ENCODE measurements at places on chromosomes 2 and 18.

DNA sequence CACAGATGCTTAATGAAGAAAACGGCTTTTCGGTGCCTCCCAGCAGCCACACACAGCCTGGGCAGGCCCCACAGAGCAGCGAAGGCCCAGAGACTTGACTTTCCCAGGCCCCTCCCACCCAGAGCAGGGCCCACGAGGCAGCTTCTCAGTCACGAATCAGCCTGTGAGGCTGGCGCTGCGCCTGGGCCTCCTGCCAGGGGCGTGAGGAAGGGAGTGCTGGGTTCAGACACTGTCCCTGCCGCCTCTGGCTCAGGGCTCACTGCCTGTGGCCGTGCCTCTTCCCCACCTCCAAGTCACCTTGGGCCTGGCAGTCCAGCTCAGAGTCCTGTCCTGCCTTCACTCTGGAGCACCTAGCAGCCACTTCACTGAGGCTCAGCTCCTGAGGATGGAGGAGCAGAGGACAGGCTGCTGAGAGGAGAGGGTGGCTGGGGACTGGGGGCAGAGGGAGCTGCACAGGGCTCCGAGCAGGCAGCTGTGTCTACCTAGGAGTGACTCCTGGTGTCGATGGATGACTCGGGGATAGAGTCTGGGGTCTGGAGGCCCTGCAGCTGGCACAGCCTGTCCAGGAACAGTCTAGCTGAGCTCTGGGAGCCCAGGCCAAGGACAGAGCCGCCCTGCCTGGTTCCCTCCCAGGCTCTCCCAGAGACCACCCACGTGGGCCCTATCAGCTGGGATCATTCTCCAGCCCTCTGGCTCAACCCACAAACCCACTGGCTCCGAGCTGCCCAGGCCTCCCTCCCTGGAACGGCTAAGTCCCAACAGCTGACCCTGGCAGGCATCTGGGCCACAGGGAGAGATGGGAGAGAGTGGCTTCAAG lies 36.4 kb upstream of the FOSL2 start:
- no peak for DNase-seq

DNA sequence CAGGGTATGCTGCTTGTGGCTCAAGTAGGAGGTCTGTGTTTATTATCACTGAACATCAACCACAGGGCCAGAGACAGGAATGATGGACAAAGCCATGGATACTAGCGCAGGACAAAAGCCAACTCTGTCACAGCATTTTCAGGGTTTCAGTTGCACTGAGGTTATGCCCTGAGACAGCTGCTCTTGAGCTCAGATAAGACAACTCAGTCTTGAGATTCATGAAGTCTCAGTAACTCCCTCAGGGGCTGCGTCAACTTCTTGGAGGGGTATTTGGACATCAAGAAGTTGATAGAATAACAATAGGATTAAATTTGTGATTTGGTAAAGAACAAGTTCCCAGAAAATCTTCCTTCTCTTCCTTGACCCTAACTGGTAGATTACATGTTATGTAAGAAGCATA lies 287.0 kb upstream of the SLC14A2 start:
- DNase-seq: no peak

- no peak for DNase-seq
Observed at GRCh38 chr2:100520224-100520623, 42.6 kb upstream of the PDCL3 start.

DNA sequence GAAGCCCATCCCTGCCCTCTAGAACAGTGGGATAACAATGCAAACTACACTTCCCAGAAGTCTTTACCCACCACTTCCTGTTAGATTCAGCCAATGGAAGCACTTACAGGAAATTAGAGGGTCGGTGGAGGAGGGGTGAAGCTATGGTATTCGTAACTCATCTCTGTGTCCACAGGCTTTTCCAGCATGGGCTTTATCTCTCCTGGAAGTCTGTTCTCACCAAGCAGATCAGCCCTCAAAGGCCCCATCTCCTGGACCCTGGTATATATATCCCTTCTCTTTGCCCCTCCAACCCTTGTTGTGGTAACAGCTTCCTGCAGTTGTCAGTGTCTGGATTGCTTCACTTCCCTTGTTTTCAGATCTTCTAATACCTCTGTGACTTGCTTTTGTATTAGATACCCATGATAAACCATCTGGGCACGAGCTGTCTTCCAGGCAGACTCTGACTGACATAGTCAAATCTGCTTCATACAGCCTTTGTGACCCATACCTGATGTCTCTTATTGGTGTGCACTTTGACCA lies 475.0 kb upstream of the POU3F3 start:
- peak; percentile 23 for DNase-seq

DNA sequence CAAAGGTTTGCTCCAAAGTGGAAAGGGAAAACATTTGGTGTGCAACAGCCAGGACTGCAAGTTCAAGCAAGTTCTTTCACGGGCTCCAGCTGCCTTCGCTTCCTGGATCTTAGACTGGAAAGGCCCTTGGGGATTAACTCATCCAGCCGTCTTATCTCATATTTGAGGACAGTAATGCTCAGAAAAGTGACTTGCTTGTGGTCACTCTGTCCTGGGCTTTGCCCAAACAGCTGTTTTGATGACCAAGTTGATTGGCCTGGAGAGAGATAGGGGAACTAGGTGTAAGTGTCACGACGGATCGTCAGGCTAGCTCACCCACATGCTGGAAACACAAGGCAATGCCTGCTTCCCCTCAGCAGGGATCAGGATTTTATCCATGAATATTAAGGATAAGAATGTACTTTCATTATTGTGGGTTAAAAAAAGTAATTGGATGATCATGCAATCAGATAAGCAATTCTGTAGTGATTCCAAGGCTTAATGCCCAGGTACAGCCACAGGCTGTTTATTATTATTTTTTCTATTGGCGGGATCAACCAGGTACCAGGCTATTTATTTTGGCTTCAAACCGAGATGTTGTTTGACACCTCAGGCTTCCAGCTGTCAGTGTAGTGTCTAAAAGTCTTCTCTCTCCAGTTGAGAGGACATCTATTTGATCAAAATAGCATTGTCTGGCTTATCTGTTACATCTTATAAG lies 162.5 kb upstream of the EPAS1 start:
- DNase-seq: no peak

DNA sequence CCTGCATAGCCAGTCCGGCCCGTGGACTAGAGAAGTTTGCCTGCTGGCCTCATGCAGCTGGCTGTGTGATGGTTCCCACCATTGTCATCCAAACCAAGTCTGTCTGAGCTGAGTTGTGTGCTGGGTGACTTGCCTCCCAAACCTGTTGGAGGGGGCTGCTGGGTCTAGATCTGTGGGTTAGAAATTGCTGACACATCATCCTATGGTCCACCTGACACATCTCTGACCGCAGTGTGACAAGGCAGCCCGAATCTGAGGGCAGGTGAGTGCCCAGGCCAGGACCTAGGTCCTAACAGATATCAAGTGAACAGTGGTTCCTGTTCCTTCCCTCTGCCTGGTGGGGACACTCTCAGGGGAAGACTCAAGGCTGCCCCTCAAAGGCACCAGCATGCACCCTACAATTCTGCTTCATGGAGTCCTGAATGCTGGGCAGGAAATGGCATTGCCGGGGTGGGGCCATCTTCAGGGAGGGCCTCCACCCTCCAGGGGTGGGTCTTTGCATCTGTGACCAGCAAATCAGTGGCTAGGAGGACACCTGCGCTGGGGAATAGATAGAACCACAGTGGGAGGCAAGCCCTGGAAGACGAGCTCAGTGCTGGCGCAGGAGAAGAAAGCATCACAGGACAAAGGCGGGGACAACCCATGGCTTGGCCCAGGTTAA lies 117.9 kb upstream of the ID2 start:
- no peak for DNase-seq

Measured in cerebellar nuclear complex (tissue), 1 donor.